Coronary artery (tissue), 2 donors: ENCODE measurements at places on chromosomes 3 and 15.

GRCh38 chr3:88983458-88983857 lies 124.0 kb upstream of the EPHA3 start:
- DNase-seq: no peak

- no peak for DNase-seq
These were observed 16.9 kb upstream of the CORO2B start for GRCh38 chr15:68561901-68562300.

- no peak for DNase-seq
These were observed 46.4 kb upstream of the TM4SF4 start for GRCh38 chr3:149428087-149428486.

- no peak for DNase-seq
These were observed 185.1 kb upstream of the TPM1 start for GRCh38 chr15:62857411-62857853.

GRCh38 chr3:62534326-62534725 lies 161.0 kb upstream of the FEZF2 start:
- DNase-seq: no peak

DNA sequence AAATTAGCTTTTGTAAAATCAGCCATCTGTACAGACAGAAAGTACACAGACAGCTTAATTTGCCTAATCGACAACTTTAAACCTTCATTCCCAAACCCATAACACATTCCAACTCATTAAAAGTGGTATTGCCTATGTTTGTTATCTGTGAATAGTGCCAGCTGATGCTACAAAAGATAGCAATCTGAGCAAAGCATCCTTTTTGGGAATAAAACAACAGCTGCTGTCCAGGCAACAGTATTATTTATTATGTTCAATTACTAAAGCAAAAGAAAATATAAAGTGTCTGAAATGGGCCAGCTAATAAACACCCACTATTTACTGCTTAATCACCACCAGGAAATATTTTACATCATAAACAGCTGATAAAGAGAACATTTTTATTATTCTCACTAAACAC lies 134.8 kb upstream of the ABI3BP start:
- no peak for DNase-seq

GRCh38 chr3:108342837-108343486 lies 46.6 kb downstream of the HHLA2 start:
- no peak for DNase-seq

DNA sequence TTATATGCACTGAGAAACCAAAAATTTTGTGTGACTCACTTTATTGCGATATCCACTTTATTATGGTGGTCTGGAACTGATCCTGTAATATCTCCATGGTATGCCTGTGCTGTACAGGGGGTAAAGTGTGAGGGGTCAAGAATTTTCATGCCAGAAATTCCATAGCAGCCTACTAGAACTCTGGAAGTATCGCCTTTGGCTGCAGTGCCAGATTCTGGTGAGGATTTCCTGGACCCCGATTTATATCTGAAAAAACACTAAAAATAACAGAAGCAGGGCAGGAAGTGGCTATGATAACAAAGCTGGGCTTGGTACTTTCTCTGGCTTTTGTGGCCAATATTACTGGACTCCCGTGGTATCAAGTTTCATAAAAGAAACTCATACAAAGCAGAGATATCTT lies 36.4 kb downstream of the CCDC80 start:
- no peak for DNase-seq

- no peak for DNase-seq
These were observed 11.0 kb downstream of the OSTN start for GRCh38 chr3:191210032-191210431.

GRCh38 chr3:146468234-146468633 lies 1.1 kb downstream of the PLSCR2 start:
- no peak for DNase-seq

GRCh38 chr15:99993681-99994131 lies 260.5 kb upstream of the LYSMD4 start:
- peak; percentile 62 for DNase-seq

- DNase-seq: no peak
These were observed 15.4 kb downstream of the GALK2 start for GRCh38 chr15:49185473-49185872.
